NCI-H1436 (cell line): ENCODE measurements at places on chromosomes 5 and 9.

GRCh38 chr5:83865579-83865978 is 144.9 kb upstream of the HAPLN1 start:
- no peak for DNase-seq

GRCh38 chr5:32574540-32575175 is 10.7 kb upstream of the SUB1 start:
- no peak for DNase-seq

- peak; percentile 50 for DNase-seq
These were observed 762.8 kb downstream of the EFNA5 start for GRCh38 chr5:106907979-106908378.

- no peak for DNase-seq
These were observed 6.6 kb downstream of the EEIG1 start for GRCh38 chr9:127974001-127974768.

DNA sequence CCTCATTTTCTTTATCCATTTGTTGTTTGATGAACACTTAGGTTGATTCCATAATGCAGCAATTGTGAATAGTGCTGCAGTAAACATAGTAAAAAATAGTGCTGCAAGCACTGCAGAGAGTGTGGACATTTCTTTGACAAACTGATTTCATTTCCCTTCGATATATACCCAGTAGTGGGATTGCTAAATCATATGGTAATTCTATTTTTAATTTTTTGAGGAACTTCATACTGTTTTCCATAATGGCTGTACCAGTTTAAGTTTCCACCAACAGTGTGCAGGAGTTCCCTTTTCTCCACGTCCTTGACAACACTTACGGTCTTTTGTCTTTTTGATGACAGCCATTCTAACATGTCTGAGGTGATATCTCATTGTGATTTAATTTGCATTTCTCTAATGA is 138.2 kb upstream of the PLPPR1 start:
- no peak for DNase-seq

GRCh38 chr5:76960004-76960625 is 7.3 kb downstream of the CRHBP start:
- no peak for DNase-seq

DNA sequence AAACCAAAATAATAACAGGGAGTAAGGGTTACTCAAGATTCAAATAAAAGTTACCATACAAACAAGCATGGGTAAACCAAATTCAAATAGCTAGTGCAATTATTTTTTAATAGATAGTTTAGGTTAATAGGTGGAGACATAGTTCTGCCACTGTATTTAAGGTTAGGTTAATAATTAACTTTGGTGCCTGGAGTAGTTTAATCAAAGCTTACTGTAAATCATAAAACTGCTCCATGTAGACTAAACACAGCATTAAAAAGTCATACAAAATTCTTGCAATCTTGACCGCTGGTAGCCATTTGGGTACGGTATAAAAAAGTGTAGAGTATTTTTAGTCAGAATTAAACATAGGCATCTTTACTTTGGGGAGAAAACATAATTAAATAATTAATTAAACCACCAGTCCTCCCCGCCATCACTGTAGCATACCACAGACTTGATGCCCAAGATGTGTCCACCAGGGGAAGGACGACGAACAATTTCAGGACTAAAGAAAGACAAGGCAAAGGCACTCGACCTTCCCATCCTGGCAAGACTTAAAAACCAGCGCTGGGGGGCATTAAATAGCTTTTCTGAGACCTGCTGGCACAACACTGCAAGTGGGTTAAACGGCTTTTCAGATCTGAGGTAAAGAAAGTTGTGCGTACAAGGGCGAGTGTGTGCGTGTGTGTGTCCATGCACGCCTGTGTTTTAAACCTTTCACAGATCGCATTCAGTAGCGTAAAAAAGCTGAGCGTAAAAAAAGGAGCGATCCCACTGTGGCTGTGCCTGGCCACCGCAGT is 2.9 kb downstream of the SEMA6A start:
- DNase-seq, result no peak

DNA sequence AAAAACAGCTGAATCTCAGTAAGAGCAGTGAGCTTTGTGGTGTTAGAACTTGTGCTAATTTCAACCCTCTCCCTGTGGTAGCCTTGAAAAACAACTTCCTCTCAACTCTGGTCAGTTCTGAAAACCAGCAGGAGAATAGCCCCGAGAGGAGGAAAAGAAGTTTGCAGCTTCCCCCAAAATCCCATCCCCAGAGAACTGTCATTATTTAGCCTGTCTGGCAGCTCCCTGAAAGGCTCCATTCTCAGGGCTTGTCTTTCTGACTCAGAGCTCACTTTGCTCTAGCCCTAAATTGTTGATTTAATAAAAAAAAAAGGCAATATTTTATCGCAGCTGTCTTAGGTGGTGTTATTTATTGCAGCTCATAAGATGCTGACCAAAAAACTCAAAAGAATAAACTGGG is 11.4 kb upstream of the SLC45A2 start:
- no peak for DNase-seq

- no peak for DNase-seq
These were observed 70.6 kb downstream of the GAS1 start for GRCh38 chr9:86876621-86877196.

GRCh38 chr9:13209498-13209897 is 70.0 kb downstream of the MPDZ start:
- no peak for DNase-seq

DNA sequence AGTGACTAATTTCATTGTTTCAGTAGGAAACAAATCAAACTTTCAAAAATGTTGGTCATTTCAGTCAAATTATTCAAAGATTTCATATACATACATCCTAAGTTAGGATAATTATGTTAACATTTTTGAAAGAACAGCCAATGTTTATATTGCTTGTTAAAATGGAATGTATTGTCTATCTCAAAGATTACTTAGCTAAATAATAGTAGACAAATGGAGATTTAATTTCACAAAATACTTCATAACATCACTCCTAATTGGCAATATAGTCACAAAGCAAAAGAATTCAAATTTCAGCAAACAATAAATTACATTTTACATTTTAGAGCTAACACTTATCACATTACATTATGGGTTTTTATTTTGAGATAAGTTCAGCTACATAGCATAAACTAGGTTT is 25.4 kb downstream of the STARD4 start:
- DNase-seq, result no peak

GRCh38 chr5:11148810-11149539 is 387.9 kb upstream of the DAP start:
- DNase-seq, result no peak

GRCh38 chr5:135568923-135569360 is 9.8 kb downstream of the CXCL14 start:
- DNase-seq, result no peak

- DNase-seq, result no peak
These were observed 4.8 kb downstream of the ATP6V1G1 start for GRCh38 chr9:114592356-114592755.

GRCh38 chr5:72767289-72768010 is 49.0 kb upstream of the TNPO1 start:
- peak; percentile 16 for DNase-seq

DNA sequence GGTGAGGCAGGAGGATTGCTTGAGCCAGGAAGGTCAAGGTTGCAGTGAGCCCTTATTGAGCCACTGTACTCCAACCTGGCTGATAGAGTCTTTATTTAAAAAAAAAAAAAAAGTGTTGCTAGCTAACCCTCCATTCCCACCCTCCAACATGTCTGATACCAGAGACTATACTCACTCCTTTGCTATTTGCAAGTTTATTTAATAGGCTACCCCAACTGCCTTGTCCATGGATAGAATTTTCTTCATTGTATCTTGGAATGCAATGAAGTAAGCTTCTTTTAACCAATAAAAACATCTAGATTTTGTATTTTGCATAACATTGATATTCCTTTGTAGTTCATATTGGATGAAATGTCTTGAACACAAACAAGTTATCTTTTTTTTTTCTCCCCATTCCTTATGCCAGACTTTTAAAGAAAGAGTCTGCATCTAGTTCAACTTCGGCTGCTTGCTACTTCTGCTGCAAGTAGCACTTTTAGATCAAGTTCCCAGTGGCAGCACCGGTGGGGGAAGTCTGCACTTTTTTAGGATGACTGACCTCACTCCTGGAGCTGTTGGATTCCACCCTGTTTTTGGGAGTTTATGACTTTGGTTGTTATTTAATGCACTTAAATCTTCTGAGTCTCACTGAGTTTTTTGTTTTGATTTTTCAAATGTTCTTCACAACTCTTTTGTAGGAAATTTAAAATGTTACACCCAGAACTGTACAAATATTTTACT is 112.5 kb downstream of the UHRF2 start:
- no peak for DNase-seq

- DNase-seq, result no peak
These were observed 40.2 kb upstream of the PRDM12 start for GRCh38 chr9:130624154-130624553.

GRCh38 chr9:74570879-74571512 is 73.9 kb downstream of the RORB start:
- DNase-seq, result no peak

DNA sequence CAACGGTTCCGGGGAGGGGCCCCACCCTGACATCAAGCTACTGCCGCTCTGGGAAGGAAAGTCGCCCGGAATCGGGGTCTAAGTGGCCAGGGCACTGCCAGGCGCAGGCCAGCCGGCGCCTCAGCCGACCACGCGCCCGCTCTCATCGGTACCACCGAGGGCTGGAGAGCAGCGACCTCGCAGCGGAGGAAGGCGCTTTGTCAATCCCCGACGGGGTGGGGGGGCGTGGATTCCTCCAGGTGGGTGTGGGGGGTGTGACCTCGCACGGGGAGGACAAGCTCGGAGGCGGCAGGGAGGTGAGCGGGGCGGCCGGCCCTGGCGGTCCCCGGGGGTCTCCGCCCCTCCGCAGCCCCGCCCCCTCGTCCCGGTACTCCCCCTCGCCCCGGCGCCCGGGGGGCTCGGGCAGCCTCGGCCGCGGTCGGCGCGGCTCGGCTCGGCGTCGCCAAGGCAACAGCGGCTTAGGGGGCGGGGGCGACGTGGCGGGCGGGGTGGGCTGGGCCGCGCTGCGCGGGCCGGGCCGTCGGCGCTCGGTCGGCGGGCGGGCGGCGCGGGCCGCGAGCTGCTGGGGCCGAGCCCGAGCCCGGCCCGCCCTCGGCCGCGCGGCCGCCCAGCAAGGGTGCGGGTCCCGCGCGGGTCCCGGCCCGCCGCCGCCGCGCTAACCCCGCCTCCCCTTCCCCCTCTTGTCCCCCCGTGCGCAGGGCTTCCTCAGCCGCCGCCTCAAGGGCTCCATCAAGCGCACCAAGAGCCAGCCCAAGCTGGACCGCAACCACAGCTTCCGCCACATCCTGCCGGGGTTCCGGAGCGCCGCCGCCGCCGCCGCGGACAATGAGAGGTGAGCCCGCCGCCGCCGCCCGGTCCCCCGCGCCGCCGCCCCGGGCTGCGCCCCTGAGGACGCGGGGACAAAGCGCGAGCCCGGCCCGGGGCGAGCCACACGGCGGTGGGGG is 47.5 kb downstream of the DAB2IP start:
- DNase-seq, result peak; percentile 52

- DNase-seq, result no peak
These were observed 32.8 kb downstream of the PHAX start for GRCh38 chr5:126633552-126633951.

DNA sequence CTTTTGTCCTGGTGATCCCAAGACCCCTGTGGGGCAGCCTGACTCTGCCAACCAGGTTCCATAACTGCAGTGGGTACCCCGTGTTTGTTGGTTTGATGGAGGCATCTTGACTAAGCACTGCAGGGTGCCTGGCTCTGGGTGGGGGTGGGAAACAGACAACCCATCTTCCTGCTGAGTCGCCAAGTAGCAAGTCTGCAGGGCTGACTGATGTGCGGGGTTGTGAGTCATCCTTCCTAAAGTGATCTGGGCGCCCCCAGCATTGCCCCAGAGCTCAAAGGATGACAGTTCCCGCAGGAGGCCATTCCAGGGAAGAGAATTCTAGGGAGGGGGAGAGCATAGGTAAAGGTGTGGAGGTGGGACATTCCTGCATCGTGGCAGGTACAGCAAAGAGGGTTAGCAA is 23.5 kb downstream of the DAB2IP start:
- no peak for DNase-seq

- DNase-seq, result no peak
These were observed 24.1 kb downstream of the HRH2 start for GRCh38 chr5:175681968-175682340.

DNA sequence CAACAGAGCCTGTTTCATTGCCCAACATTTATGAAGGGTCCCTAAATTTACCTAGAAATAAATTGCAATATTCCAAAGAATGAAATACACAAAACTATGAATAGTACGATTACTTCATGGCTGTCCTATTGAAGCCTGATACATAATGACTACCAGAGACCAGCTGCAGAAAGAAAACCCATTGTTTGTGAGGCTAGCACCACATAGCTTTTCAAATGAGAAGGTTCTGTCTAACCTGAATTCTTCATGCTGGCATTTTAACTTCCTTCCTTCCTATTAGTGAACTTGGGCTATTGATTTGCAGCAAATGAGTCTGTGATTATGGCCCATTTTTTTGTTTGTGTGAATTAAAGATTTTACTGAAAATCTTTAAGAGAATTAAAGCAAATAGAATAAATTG is 47.3 kb downstream of the MEGF10 start:
- no peak for DNase-seq
